ENCODE measurements at places on chromosomes 3 and 15. TPM values are rescaled to one million over a fixed set of nuclear protein-coding genes. Genes with fewer than 3 reads are reported as not detected.

DNA sequence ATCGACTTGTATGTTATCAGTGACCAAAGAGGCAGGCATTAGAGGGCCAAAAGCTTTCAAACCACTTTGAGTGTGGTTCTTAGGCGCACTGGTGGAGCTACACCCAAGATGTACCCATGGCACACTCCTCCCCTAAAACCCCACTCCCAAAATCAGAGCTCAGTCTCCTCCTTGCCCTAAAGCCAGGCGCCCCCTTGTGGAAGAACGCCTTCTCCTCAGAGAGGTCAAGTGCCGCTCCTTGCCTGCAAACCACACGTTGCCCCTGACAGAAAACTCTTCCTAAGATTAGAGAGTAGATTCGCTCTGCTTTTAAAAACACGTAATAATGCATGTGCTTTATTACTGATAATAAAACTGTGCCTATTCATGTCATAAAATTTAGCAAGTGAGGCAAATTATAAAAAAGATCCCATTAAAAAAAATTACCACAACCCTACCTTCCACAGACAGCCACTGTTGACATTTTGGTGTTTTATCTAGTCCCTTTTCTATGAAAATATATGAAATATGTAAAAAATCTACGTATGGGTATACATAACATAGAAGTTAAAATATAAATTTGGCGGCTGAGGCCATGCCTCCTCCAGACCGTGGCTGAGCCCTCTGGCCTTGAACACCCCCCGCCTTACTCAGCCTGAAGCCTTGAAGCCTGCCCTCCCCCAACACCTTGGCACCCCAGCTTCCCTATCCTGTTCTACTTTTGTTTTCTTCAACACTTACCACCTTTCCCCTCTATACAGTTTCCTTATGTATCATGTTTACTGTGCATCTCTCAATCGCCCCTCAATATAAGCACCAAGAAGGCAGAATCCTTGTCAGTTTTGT lies 33.5 kb downstream of the BCL2L10 start:
- DNase-seq = no peak

Gene CXCR6
- 0.28 TPM for polyA plus RNA-seq

DNA sequence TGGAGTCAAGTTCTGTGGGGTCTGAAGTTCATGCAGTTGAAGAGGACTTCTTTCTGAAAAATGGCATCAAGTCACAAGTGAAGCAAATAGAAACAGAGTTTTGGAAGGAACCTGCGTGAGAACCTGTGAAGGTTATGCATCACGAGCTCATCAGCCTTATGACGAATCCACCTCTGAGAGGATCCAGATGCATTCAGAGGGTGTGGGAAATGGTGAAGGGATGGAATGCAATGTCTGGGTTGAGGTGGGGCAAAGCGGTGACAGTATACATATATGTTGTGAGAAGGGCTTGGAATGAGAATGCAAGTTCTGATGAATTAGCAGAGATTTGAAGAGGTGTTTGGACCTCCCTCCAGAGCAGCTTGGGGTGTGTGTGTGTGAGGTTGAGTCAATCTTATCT lies 382.1 kb upstream of the TBL1XR1 start:
- DNase-seq = no peak

GRCh38 chr15:96306321-96306720 lies 24.2 kb upstream of the NR2F2 start:
- DNase-seq = no peak

DNA sequence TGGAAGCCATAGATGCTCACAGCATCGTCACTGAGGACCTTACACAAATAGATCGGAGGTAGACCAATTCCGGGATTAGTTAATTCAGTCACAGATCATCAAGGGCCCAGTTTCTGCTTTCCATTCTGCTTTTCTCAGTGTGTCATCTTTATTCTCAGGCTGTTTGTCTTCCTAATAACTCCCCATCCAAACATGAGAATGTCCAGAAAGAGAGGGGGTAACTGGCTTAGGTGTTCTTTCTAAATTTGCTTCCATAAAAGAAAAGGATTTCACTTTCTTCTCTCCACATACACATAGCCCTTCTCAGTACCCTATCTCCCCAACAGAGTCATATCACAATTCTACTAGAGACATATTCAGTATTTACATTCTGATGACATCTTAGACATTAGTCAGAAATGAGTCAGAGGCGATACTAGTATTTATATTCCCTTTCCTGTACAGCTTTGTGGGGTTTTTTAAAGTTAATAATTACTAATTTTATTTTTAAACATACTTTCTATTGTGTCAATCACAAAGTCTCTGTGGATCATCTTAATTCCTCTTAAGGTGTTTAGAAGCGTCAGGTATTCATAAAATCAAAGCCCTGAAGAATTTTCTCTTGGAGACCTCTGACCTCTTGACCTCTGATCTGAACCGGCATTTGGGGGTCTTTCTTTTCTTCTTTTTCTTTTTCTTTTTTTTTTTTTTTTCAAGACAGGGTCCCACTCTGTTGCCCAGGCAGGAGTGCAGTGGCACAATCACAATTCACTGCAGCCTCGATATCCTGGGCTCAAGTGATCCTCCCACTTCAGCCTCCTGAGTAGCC lies 24.3 kb upstream of the IL12A start:
- DNase-seq = no peak

DNA sequence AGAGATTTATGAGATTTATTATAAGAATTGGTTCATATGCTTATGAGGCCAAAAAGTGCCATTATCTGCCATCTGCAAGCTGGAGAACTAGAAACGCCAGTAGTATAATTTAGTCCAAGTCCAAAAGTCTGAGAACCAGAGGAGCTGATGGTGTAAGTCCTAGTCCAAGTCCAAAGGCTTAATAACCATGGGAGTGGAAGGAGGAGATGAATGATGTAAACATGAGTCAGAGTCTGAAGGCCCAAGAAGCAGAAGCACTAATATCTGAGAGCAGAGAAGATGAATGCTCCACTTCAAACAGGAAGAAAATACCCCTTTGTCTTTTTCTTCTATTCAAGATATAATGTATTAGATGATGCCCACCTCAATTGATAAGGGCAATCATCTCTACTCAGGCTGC lies 185.7 kb downstream of the CGGBP1 start:
- no peak for DNase-seq

DNA sequence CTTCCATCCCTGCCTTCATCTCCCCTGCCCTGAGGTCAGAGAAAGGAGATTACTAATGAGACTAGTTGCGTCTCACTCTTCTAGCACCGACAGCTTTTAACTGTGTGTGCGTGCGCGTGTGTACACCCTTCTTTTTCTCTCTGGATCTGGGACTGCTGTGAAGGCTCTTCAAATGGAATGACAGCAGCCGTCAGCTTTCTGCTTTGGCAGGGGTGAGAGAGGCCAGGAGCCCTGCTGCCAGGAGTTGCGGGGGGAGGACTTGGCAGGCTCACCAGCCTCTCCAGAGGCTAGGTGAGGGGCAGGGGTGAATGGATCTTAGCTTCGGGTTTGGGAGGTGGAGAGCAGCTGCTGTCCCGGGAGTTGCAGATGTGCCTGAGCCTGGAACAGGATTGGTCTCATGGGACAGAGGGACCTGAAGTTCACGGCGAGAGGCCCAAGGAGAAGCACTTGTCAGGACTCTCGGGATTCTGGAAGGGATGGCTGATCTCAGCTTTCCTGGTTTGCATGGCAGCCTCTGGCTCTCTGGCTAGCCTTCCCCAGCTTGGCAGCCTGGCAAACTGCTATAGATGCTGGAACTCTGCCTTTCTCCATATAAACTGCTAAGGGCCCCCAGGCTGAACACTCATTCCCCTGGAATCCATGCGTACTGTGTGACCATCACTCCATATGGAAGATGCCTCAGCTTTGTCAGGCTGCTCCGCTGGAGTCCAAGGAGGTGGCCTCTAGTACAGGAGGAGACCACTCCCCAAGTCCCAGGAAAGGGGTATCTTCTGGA lies 16.6 kb downstream of the TEX264 start:
- DNase-seq = no peak

Measured in right renal cortex interstitium (tissue), 3 donors.